ENCODE measurements at places on chromosomes 5 and 9.
A peak's percentile ranks its signal among the peaks of the same experiment; 100 is the strongest.

DNA sequence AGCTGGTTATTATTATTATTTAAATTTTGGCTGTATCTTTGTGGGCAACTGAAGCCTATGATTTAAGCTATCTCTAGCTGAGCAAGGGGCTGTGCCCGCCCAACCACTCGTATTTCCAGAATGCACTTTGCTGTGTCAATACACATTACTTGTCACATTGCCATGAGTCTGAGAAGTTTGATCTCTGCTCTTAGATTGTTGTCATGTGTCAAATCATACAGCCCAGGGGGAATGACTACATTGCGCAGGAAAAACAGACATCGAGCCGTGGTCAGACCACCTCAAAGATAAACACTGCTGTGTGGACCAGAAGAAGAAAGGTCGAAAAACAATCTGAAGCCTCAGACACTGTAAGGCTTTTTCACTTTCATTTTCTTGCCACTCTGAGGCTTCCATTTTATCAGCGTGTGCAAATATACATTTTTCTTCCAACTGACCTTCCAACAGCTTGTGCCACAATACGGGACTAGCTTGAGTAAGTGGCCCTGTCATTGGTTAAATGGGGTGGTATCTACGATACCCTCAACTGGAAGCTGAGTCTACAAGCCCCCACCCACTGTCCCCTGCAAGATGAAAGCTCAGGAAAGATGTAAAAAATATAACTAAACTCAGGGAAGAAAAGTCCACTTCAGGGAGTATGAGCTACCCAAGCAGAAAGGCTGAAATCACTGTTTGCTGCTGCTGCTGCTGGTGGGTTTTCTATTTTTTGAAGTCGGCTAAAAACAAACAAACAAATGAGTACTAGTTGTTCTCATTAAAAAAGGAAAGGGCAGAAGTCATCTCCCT is 603.0 kb downstream of the BNC2 start:
- no peak for DNase-seq

- DNase-seq: no peak
Observed at GRCh38 chr5:2439608-2440007, 311.9 kb downstream of the IRX2 start.

DNA sequence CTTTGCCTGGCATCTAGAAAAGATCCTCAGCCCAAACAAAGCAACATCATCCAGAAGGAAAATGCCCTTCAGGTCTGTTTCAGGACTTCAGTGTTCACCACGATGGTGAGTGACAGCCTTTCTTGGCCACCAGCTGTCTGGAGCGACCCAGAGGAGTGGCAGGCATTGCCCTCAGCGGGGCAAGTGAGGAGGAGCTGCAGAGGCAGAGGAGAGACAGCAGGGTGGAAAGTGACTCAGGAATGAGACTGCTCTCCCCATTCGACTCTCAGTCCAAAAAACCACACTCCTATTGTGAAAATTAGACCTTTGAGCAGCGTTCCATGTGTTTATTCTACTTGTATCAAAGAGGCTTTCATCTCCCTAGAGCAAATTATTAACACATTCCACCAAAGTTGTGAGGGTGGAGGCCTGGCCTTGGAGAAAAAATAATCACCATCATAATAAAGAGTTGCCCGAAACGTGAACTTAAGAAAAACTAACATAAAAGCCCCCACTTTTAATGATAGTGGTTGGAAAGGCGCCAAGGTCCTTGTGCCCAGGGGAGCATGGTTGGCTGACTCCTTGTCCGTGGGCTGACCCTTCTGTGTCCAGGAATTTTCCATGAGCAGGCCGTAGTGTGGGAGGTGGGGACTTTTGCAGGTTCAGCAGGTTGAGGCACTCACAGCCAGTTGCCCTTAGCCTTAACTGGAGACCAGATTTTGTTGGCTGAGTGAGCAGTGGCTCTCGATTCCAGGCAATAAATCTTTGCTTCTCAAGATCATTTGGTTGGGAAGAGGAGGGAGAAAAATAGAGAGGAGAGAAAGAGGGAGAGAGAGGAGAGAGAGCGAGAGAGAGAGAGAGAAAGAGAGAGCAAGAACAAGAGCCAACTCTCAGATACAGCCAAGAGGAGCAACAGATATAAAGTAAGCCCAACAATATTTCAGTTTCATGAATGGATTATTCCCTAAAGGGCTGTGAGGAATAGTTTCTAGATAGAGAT is 125.9 kb upstream of the ANKRD55 start:
- DNase-seq: peak; percentile 21

DNA sequence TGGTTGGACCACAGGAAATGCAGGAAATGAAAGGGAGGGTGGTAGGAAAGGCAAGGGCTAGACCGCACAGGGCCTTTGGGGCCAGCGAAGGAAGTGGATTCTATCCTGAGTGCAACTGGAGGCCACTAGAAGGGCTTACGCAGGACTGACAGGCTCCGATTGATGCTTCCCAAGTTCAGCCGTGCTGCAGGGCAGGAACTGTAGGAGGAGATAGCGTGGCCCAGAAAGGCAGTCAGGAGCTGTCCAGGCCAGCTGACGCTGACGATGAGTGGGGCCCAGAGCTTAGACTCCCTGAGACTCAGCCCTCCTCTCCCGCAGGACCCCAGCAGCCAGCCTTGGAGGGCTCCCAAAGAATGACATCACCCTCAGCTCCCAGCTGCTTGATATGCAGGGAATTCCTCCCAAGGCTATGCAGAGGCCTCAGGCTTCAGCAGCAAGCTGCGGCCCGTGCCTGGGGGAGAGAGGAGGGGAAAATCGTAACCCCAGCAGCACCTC is 48.8 kb downstream of the KCNIP1 start:
- no peak for DNase-seq

GRCh38 chr9:136372561-136373299 is 739 bp downstream of the CARD9 start:
- DNase-seq: no peak

DNA sequence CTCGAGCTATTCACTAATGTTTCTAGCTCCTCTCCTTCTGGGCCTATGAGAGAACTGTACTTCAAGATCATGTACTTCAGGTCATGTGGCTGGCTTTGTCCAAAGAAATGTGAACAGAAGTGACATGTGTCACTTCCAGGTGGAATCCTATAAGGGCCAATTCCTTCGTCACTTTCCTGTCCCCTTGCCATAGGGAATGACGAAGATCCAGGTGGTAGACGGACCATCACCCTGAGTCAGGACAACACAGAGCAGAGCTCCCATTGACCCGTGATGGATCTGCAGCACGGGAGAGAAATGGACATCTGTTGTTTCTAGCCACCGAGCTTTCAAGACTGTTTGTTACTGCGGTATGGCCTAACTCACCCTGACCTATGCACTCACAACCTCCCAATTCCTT is 157.0 kb downstream of the DRD1 start:
- no peak for DNase-seq

GRCh38 chr5:160646033-160646432 is 206.0 kb downstream of the ATP10B start:
- no peak for DNase-seq

DNA sequence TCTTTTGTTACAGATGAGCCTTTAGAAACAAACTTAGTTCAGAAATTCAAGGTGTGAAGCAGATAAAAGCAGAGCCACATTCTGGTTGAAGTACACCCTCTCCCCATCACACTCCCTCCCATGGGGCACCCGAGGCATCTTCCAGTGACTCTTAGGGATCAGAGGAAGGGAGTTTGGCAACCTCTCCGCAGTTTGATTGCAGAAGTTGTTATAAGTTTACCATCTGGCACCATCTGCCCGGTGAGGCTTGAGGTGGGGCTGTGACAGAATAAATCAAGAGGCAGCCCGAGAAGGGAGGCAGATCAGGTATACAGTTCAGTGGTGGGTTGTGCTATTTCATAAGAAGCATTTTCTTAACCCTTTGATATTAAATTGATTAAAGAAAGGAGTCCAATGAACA is 458.6 kb upstream of the CLINT1 start:
- no peak for DNase-seq

GRCh38 chr9:94655739-94656138 is 16.4 kb upstream of the FBP1 start:
- no peak for DNase-seq

All from COLO829 (cell line).